ENCODE measurements at places on chromosomes 6 and 20.

GRCh38 chr6:24458134-24458533, 31.2 kb downstream of the GPLD1 start:
- no peak for DNase-seq

DNA sequence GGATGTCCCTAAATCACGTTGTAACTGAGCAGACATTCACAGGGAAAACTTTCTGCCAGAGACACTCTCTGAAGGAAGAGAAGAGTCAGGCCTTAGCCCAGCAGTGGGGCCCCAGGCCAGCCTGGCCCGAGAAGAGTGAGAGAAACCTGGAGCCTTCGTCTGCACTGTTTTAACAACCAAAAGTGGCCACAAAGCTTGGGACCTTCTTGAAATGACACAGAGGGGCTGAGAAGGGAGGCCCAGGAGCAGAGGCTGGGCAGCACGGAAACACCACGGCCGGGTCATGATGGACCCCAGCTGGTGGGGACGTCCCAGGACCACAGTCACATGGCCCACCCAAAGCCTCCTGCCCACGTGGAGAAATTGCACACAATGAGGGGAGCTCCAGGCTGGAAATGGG, 126.8 kb upstream of the THBS2 start:
- DNase-seq, result no peak

DNA sequence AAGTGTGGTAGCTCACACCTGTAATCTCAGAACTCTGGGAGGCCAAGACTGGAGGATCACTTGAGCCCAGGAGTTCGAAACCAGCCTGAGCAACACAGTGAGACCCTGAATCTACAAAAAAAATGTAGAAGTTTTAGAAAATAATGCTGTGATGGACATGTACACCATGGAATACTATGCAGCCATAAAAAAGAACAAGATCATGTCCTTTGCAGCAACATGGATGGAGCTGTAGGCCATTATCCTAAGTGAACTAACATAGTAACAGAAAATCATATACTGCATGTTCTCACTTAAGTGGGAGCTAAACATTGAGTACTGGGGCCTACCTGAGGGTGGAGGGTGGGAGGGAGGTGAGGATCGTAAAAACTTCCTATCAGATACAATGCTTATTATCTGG, 110.8 kb downstream of the PRND start:
- no peak for DNase-seq

- DNase-seq, result no peak
These were observed 12.2 kb downstream of the CHRNA4 start for GRCh38 chr20:63348828-63349515.

- no peak for DNase-seq
These were observed 76.4 kb downstream of the TMEM242 start for GRCh38 chr6:157246771-157247484.

DNA sequence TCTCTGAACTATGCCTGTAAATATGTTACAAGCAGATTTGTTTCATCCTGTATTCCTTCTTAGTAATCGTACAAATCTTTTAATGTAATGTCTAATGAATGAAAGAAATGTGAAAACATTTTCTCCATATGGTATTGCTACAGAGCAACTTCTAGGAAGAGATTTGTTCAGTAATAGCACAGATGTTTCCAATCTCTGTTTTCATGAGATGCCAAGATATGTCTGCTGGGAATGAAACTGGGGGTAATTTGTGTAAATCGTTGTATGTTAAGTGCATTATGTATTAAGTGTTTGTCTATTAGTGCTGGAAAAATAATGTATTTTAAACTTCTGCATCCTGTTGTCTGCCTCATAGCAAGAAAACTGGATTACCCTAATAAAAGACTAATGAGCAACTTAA, 722.2 kb upstream of the EYS start:
- no peak for DNase-seq

DNA sequence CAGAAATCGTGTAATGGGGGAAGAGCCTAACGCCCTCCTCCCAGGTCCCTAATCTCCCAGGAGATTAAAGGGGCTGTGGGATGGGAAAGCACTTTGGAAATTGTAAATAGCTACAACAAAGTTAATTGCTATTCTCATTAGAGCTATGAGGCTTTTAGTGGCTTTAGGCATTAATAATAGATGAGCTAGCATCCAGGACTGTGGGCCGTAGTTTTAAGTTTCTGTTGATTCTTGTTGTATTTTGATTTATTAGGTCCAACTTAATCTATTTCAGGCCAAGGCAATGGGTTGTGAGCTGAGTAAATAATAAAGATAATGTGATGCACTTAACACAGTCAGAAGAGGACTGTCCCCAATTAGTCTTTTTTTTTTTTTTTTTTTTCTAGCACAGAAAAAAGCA, 67.7 kb downstream of the ANKRD6 start:
- DNase-seq, result no peak

- no peak for DNase-seq
These were observed 196.1 kb upstream of the RUNX2 start for GRCh38 chr6:45132059-45132458.

DNA sequence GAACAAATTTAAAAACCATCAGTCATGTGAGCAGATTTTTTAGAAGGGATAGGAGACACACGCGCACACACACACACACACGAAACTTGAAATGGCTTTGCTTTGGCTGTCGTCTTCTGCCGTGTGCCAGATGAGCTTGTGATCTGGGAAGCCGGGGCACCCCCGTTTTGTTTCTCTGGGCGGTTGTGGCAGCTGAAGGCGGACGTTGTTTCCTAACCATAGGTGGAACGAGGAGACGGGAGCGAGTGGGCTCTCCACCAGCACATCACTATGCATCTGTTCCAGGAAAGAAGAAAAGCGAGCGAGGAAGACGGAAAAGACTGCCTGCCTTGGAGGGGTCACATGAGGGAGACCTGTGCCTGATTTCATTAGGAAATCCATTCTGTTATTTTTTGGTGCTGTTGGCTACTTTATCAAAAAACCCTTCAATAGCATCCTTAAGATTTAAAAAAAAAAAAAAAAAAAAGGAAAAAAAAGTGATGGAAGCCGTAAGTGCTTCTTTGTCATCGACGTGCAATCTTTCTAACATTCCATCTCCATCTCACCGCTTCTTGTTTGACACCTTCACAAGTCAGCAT, 142.1 kb downstream of the DTNBP1 start:
- no peak for DNase-seq

DNA sequence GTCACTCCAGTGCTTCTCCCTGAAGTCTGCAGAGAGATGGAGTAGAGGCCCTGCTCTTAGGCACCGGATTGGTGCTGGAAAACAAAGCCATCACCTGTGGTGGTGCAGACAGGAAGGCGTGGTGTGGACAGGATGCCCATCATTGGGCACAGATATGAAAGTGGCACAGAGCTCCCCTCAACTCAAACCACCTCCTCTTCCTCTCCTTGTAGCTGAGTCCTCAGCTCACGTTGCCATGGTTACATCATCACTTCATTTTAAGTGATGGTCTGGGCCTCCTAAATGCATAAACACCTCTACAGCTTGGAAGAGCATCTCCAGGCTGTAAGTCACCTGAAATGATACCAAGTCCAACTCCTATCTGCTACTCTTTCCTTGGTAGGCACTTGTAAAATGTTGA, 8.0 kb upstream of the RTF2 start:
- DNase-seq, result no peak

DNA sequence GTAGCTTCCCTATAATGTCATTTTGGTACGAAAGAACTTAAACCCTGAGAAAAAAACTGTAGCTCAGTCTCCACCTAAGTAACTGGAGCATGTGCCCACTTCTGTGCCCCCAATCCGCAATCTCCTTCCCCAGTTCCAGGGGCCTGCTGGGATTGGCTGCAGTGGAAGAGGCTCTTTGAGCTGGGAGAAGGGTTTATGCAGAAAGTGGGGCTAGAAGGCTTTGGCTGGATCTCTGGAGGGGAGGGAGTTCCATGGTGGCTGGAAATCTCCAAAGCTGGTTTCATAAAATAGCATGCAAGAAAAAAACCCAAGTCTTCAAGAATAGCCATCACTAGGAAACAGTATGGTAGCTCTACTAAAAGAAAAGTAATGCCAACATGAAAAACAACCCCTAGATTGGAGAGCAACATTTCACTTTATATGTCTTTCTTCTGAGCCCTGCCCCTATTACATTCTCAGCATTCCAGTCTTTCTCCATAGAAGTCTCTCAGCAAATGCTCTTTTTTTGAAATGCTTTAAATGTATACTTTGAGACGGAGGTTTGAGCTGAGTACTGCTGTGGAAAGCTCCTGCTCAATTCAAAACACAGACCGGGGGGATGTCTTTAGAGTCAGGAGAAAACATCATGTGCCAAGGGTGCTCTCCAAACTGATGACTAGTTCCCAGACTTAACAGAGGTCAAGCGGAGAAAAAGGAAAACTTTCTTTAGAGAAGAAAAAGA, 36.0 kb upstream of the FOXO3 start:
- no peak for DNase-seq

- no peak for DNase-seq
These were observed 115.9 kb upstream of the BEND3 start for GRCh38 chr6:107231243-107231642.

- no peak for DNase-seq
These were observed 129.9 kb downstream of the UTRN start for GRCh38 chr6:144415014-144415413.

DNA sequence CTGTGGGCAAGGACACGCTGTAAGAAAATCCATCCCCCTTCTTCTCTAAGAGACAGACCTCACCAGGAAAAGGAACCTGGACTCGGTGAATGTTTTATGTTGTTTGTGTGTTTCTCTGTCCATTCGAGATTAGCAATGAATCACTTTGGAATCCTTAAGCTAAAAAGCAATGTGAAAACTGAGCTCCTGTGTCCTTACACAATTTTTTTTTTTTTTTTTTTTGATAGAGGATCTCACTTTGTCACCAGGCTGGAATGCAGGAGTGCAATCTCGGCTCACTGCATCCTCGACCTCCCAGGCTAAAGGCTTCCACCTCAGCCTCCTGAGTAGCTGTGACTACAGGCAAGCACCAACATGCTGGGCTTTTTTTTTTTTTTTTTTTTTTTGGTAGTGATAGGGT, 32.1 kb downstream of the BFSP1 start:
- DNase-seq, result no peak

DNA sequence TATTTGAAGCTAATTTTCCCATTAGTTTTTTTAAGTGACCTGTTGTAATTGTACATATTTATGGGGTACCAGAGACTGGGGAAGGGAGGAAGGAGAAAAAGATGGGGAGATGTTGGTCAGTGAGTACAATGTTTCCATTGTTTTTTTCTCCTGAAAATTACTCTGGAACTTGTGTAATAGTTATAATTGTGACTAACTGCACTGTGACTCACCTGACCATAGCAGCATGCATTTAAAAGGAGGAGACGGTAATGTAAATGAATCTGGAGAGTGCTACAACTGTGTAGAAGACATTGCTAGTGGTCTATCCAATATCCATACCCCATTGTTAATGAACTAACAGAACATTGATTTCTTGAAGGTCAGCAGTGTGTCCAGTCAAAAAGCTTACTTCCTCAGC, 133.4 kb downstream of the RFPL4B start:
- no peak for DNase-seq

DNA sequence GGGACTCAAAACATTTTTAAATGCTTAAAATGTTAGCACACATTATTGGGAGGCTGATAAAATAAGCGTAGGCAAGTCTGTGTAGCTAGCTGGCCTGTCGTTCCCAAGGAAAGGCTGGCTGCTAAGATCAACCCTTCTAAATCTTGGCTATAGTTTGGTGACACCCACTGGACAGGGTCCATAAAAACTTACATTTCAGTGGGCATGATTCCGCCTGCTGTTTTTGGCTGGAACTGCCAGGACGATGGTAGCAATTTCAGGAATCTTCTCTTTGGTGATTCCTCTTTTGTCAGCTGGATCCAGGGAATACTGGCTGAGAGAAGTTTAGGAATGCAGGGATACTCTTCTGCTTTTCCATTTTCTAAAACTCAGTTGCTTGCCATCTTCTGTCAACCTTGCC, 162.2 kb downstream of the NKAIN2 start:
- DNase-seq, result no peak

GRCh38 chr20:50330504-50331313, 140.1 kb downstream of the CEBPB start:
- DNase-seq, result no peak

DNA sequence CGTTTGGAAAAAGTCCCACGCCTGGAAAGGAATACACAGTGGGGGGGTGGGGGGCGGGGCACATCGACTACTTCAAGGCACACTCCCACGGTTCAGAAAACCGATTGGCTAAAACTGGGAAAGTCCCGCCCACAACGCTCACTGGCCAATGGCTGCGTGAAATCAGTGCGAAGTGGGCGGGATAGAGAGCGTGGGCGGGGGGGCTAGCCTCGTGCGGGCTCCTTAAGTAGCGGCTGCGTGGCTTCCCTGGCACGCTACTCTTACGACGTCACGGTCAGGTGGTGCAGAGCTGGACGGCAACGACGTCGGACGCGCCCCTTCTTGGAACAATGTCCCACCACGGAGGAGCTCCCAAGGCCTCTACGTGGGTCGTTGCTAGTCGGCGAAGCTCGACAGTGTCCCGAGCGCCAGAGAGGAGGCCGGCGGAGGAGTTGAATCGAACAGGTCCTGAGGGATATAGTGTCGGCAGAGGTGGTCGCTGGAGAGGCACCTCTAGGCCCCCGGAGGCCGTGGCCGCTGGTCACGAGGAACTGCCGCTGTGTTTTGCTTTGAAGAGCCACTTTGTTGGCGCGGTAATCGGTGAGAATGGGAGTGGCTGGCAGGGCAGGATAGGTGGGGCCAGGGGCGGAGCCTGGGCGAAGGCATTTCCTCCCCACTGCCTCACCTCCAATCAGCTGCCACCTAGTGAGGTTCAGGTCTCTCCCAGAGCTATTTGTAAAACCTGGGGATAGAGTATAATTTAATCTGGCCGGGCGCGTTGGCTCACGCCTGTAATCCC, at the start of gene DDX43:
Gene DDX43, plus strand, starts transcription at position 252 of the 778 bp plus-strand sequence. Its CDS starts 78 bp downstream, at position 330.
- DNase-seq, result no peak

- DNase-seq, result no peak
These were observed 34.9 kb upstream of the MTHFD1L start for GRCh38 chr6:150830439-150831165.

DNA sequence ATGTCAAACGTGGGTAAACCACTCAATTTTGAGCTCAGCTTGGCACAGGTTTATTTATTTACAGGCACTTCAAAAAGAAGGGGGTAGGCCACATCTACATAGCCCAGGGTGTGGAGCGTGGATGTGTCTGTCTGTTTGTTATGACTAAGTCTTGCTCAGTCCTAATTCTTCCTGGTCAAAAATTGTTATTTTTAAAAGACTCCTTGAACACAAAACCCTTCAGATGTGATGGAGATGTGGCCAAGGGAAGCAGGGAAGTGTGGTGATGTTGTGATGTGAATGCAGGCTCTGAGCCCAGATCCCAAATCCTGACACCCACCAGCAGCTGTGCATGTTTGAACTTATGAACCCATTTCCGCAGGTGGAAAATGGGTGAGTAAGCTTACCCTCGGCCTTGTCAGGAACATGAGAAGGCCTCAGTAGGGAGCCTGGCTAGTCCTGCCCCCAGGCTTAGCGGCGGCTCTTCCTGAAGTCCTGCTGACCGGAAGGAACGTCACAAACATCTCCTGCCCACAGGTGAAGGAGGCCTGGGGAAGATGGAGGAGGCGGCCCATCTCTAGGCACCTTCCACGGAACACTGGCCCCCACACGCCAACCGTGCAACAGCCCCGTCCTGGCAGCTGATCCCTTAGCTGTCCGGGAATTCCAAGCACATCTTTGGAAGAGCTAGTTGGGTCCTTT, 119.7 kb downstream of the MYLK4 start:
- DNase-seq, result no peak

GRCh38 chr20:46624946-46625345, 26.3 kb downstream of the SLC13A3 start:
- DNase-seq, result peak; percentile 38

Measured in KBM-7 (cell line).